ENCODE measurements at places on chromosomes 3 and 15.
A peak's percentile ranks its signal among the peaks of the same experiment; 100 is the strongest.

DNA sequence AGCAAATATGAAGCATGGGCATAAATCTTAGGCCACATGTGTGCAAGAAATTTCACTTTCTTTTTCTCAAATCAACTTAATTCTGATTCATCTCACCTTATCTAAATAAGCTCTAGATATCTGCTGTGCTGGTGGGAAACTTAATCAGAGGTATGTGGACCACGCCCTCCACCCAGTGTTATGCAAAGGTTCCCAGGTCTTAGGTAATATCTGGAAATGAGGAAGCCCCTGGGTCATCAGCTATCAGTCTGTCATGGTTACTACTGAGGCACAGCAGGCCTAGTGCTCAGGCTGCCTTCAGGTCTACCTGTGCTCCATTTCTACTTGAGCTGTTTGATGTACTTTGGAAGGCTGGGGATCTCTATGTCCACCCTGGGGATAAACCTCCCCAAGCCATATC is 134.4 kb upstream of the KCNH8 start:
- no peak for DNase-seq

DNA sequence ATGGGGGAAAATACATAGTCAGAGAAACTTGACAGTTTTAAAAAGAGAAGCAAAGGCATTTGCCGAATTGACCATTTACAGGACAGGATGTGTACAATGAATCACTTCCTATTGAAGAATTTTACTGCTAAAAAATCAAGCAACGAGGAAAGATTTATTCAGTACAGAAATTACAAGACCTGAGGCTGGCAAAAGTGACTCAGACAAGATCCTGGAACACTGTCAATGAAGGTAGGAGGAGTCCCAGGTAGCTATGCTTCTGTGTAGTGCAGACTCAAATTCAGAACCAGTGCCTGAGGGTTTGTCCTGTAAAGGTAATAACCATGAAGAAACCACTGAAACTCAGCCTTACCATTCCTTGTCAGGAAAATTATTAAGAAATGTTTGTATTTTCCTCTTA is 120.9 kb downstream of the ZMAT3 start:
- DNase-seq: no peak

- DNase-seq: no peak
Observed at GRCh38 chr3:43388175-43388574, 101.8 kb downstream of the SNRK start.

- DNase-seq: no peak
Observed at GRCh38 chr3:130841357-130841756, 52.5 kb upstream of the ATP2C1 start.

DNA sequence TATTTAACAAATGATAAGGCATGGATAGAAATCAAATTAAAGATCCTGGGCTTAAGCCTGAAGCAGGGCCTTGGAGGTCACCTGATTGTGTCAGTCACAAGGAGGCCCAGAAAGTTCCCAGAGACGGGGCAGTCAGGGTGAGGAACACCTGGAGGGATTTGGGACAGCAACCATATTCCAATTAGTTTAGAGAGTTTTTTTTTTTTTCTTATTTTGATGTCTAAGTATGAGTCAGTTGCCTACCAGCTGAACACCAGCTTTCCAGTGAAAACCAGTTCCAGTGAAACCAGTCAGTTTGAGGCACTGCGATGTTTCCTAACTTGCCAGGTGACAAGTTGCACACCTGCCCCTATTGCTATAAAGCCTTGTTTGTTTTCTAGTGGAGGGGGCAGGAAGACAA is 350.7 kb upstream of the AZI2 start:
- no peak for DNase-seq

- DNase-seq: no peak
Observed at GRCh38 chr15:77575203-77575934, 57.3 kb downstream of the LINGO1 start.

DNA sequence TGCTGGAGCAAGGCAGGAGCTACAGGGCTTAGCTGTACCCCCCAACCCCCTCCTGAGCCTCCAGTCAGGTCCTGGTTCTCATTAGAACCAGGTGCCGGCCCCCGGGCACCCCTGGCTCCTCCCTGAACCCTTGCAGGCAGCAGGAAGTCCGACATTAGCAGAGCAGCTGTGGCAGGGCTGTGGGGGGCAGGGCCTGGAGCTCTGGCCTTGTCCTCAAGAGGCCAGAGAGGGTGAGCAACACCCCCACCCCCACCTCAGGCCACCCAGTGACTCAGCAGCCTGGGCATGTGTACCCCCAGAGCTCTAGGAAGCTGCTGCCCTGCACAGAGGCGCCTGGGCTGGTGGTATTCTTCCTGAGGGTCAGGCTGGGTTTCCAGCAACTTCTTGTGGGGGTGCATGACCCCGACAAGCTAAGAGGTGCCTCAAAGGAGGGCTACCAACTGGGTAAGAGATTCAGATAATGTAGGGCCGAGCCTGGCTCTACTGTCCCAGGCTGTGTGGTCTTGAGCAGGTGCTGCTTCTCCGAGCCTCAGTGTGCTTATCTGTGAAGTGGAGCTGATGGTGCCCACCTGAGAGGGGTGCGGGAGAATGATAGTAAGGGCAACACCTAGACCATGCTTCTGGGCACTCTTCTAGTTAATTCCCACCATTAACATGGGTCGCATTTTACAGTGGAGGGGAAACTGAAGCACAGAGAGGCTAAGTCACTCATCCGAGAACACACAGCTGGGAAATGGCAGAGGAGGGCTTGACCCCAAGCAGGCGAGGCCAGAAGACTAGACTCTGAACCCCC is 16.0 kb downstream of the H1-8 start:
- peak; percentile 33 for DNase-seq

DNA sequence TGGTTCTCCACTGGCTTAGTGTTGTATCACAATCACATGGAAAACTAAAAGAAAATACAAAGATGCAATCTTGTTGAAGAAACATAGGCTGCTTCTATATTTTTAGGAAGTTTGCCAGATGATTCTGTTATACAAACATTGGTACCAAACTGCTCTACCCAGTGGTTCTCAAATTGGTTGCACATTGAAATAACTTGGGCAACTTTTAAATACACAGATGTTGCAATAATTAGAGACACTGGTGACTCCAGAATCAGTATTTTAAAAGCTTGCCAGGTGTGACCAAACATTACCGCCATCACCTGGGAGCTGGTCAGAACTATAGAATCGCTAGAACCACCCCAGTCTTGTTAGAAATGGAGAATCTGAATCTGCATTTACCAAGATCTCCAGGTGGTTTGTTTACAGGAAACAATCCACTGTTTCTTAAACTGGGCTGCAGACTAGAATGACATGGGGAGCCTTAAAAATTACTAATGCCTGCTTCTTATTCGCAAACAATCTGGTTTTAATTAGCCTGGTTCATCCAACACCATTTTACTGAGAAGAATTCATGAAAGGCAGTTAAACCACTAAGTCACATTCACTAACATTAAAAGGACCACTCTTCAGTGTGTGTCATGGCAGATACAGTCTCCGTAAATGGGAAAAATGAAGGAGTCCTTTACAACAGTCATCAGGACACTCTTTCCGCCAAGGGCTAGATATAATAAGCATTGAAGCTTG is 76.5 kb downstream of the ACAP2 start:
- DNase-seq: no peak

DNA sequence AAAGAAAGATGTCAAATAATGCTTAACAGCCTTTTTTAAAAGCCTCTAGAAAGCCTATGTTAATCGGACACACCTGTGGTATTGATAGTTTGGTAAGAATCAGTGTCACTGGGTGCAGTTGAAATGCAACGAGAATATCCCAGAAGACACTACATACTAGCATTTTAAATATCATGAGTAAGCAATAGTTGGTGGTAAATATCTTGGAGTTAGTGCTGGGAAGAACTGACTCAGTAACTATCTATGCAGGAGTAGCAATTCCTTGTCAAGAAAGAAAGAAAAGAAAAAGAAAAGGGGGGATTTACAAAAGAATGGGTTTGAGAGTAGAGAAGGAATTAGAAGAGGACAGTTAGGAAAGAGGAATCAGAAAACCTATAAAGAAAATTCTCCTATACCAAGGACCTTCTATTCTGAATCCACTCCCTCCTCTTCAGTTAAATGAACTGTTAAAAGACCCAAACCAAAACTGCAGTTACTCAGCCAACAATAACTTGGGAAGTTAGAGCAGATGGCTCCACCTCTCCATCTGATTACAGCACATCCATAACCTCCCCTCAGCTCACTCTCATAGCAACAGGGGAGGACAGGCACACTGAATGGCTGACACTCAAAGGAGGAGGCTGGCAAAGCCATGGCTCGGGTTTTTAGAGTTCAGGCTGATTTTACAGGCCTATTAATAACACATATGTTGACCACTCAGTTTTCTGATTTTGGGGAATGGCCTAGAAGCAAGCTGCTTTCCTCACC is 207.6 kb upstream of the MDFIC2 start:
- DNase-seq: no peak

- DNase-seq: no peak
Observed at GRCh38 chr3:188071636-188072035, 82.3 kb upstream of the LPP start.

DNA sequence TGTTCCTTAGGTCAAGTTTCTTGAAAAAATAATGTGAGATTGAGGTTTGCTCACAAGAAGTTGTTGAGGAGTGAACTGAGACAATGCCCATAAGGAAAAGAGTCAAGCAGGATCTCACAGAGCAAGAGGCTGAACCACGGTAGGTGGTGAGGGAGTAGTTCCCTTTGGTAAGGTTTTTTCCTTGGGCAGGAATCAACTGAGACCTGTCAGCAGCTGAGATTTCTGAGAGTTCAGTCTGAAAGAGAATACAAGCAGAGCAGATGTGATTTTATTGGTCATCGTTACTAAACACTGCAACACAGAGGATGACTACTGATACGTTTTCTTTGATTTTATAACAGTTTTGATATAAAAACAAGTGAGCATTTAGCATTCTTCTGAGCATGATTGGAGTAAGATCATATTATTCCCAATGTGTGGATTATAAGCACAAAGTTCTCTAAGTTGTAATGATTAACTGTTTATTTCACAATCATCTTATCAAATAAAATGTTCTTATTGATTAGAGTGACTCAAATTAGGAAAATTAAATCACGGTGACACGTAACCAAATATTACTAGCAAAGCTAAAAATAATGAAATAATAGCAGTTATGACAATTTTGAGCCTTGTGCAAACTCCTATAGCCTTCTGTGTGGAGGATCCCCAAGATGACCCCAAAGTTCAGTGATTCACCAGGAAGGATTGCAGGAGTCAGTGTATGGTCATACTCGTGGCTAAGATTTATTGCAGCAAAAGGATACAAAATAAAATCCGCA is 346.2 kb upstream of the ZNF717 start:
- DNase-seq: no peak

GRCh38 chr3:171278299-171278590 is 182.0 kb downstream of the TNIK start:
- DNase-seq: no peak

DNA sequence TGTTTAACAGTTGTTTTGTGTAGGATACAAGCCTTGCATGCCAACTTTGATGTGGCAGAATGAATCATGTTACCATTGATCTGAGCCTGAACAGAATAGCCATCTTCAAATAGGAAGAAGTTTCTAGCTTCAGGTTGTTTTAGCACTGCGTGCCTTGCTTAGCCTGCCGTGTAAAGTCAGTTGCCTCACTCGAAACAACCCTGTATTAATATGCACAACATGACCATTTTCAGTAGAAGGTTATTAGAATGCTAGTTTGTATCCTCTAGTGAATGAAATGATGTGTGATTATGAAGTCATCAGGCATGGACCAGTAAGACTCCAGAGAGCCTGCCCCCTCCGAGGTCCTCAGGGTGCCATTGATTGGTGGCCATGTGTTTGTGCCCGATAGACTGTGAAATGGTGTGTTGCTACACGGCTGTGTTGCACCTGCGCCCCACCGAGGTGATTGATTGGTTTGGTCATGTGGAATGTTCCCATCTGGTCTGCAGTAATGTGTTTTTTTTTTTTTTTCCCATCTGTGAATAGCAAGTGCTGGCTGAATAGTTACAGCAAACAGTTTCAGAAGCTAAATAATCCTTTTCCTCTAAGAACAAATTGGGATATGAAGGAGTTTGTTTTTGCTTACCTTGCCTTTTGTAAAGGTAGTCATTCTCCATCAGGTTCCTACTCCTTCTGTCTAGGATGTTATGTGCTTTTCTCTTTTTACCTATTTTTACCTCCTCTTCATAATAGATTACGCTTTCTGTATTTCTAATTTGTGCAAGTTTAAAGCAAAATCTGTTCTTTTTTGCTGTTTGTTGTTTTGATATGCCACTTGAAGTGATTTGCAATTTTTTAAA is 214.9 kb downstream of the TCF12 start:
- peak; percentile 98 for DNase-seq

DNA sequence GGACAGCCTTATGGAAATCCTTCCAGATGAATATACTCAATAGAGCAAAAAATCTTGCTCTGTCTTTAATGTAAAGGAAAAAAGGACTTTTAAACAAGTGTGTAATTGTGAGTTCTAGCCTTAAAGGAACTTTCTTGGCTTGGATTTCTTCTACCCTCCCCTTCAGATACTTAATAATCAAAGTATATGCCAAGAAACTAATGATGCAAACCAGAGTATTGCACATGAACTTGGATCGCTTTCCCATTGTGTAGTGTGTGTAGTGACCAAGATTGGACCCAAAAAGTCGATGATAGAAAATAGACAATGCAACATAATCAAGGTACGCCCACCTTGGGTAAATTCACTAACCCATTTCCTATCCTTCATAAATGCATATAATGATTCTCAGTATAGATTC is 123.8 kb downstream of the TIGIT start:
- DNase-seq: no peak

DNA sequence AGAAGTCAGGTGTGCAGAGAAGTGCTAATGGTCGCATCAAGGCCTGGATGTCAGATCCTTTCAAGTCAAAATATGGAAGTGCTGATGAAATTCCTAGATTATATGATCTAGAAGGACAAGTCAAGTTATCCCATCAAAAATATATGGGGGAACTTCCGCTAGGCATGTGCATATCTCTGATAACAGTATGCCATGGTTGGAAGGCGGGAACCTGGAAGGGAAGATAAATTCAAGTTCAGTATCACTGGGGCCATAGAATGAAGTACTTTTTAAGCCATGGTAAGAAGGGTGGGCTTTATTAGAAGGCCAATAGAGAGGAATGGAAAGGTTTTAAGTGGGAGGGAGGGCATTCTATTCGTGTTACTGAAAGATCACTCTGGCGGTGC is 38.3 kb downstream of the MITF start:
- DNase-seq: no peak

DNA sequence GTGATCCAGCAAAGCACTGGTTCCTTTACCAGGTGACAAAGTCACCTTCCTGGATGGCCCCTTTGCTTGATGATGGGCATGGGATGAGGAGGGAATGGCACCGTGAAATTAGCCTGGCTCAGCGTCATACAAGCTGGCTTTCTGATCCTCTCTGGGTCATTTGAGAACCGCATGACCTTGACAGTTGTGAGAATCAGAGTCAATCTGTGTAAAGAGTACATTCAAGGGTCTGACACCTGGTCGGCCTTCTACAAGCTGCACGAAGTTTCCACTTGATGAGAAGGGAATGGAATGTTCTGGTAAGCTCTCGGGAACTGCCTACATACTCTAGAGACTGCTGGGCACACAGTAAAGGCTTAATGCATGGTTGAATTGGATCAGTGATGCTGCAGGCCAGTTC is 319.8 kb upstream of the TLE3 start:
- DNase-seq: no peak

All from eye (tissue), 1 donor.